ENCODE measurements at places on chromosomes 5 and 9.

- DNase-seq, result no peak
Observed at GRCh38 chr5:80109646-80110478, 74.7 kb downstream of the THBS4 start.

DNA sequence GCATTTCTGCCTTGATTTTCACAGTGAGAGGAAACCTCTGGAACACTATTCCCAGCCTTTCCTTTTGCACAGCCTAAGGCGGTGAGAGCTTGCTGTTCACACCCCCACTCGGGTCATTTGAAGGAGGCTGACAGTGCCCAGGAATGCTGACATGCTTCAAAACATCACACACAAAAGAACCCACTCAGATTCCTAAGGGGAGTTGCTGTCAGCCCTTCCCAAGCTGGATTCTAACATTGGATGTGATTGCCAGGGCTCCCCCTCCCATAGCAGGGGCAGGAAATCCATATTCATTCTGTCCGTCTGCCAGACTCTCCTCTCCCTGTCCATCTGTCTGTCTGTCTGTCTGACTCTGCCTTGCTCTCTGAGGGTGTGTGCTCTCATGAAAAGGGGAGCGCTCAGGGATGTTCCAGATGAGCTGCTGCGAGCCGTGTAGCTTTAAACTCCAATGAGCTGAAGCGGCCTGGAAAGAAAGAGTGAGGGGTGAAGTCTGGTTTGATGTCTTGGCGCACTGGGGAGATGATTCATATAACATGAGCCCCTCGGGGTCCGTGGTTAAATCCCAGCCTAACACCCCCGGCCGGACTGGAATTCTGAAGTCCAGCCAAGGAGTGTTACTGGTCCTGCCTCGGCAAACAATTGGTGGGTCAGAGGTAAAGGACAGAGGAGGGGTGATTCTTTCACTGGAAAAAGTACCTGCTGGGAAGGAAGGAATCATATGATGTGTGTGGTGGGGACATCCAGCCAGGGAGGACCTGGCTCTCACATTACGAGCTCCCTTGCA lies 517.0 kb downstream of the CCDC171 start:
- DNase-seq, result no peak

DNA sequence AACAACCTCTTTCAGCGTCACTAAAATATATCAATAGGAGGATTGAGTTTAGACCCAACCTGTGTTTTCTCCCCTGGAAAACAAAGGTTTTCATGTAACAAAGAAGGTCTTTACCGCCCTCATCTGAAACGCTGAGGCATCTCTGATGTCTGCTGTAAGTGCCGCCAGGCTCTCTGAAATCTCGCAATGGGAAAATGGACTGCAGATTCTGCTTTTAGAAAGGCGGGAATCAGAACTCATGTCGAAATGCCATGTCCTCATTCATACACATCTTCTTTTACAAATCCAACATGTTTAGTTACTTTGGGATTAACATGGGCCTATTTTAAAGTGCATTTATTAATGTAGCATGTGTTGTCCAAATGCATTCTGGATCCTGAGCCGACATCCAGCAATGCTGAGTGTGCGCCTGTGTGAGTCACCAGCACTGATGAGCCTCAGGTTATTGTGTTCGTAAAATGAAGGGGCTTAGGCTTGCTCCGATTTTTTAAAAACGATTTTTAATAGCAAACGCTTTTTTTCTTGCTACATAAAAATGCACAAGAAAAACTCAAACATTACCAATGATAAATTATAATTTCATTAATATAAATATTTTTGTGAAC lies 51.9 kb upstream of the PLEKHG4B start:
- no peak for DNase-seq

GRCh38 chr5:148005788-148006520 lies 57.8 kb upstream of the SPINK5 start:
- no peak for DNase-seq

GRCh38 chr5:54045077-54045792 lies 265.1 kb downstream of the ARL15 start:
- no peak for DNase-seq

- DNase-seq, result no peak
Observed at GRCh38 chr9:38311382-38312270, 80.9 kb upstream of the ALDH1B1 start.

DNA sequence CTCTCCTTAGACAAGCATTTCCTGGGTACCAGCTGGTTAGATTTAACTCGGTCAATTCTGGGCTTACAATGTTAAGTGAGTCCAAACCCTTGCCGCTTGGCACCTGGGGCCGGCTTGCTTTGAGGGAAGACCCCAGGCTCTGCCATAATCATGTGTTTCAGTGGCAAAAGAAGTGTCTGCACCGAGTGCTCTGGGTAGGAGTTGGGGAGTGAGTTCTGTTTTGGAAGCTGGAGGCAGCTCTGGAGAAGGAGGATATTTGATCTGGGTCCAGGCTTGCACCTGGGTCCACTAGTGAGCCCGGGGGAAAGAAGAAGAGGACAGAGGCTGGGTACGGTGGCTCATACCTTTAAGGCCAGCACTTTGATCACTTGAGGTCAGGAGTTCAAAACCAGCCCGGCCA lies 8.4 kb upstream of the OLFM1 start:
- no peak for DNase-seq

- DNase-seq, result no peak
Observed at GRCh38 chr5:93924628-93925027, 183.2 kb upstream of the POU5F2 start.

GRCh38 chr5:73799401-73799972 lies 173.5 kb downstream of the ARHGEF28 start:
- no peak for DNase-seq

GRCh38 chr5:151106043-151106442 lies 25.2 kb upstream of the TNIP1 start:
- DNase-seq, result no peak

DNA sequence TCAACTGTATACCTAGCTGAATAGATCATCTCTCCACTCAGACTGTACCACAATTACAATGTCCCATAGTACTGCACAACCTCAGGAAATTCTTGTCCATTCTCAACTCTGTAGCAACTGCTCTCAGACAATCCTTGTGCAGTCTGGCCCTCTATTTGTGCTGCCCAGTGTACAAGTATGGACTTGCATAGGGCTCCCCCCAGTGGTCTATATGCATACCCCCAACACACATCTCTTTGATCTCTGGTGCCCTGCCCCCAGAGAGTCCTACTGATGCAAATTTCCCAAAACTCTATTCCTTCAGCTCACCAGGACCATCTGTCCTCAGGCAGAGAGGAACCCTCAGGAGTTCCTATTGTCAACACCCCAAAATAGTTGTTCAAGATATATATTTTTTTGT lies 205.3 kb downstream of the SLCO4C1 start:
- DNase-seq, result no peak

DNA sequence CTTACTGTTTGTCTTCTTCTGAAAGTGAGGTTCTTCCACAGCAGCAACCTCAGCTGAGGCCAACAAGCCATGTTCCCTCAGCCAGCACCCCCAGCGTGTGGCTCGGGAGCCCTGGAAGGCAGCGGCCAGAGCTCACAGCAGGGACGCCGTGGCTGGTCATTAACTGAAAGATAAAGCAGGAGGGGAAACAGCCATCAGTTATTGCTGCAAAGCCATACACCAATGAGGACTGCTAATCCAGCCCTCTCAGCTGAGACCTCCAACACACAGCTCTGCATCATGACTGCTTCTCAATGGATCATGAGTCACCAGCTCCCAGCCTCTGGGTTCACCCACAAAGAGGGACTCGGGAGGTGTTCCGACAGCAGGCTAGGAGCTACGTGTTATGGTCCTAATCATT lies 24.3 kb downstream of the ABCA1 start:
- DNase-seq, result no peak

DNA sequence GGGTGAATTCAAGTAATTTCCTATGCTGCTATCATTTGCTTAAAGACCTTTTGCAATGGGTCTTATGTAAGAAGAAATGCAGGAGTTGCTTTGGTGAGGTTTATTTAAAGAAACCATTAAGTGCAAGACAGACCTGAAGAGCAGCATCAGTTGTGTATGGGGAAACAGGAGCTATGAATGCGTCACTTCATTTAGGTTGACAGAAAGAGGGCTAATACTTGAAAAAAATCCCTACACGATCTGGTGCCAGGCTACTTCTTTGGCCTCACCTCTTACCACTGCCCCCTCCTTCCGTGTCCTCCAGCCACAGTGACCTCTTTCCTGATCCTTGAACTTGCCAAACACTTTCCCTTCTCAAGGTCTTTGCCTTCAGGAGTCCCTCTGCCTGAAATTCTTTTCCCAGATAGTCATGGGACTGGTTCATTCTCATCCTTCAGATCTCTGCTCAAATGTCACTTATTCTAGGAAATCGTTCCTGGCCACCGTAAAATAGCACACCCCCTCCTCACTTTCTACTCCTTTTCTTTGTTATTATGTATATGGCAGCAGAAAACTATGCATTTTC lies 1.4 kb upstream of the JAK2 start:
- no peak for DNase-seq

GRCh38 chr5:151758141-151758429 lies 346 bp downstream of the ATOX1 start:
- DNase-seq, result peak; percentile 14

DNA sequence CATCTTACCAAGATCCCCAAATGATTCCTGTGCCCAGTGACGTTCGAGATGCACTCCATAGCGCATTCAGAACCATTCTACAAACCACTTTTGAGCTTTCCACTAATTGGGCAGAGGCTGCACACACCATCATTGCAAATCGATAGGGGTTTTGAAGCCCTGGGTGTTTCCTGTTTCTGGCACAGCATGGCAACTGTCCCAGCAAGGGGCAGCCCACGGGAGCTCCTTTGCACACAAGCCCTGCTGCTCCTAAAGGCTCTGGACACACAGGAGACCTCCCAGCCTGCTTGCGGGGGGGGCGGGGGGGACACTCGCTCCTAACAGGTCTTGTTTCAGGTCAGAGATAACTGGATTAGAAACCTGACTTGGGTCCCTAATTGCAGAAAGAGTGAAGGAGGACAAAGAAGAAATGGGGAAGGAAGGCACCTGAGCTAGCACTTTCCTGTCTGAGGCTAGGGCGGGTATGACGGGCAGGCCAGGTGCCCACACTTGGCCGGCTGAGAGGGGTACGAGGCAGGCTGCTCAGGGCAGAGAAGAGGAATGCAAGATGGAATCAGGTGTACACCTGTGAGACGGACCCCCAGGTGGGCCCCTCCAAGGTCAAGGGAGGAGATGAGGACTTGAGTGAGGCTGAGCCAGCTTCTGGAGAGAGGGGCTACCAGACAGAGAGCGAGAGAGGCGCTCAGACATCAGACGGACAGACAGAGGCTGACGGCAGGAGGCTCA lies 820 bp downstream of the FBP1 start:
- no peak for DNase-seq

- DNase-seq, result no peak
Observed at GRCh38 chr5:121667292-121667691, 184.4 kb upstream of the FTMT start.

GRCh38 chr5:159343295-159344094 lies 13.2 kb upstream of the IL12B start:
- DNase-seq, result no peak

DNA sequence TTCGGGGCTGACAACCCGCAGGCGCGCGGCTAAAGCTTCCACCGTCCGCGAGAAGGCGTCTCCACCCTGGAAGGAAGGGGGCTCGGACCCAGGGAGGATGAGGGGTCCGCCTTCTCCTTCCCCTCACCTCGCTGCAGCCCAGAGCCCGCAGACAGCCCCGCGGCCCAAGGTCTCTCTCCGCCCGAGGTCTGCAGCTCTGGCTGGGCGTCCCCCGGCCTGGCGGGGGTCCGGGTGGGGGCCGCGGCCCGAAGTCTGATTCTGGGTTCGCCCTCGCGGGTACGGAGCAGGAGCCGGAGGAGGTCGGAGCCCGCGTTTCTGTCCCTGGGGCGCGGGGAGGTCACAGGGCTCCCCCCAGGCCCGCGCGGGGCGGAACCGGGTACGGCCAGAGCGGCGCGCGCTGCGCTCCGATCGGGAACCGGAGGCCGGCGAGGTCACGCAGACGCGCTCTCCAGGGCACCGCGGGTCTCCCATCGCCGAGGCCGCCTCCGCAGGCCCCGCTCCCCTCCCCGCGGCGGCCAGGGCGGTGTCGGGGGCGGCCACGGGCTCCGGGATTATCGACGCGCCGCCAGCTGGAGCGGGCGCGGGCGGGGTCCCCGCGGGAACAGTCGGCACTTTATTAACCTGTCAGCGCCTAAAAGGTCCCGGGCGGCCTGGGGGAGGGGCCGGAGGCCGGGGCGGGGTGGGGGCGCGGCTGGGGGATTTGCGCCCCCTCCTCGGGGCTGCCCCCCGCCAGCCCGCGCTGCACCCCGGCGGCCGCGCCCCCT lies 11.6 kb downstream of the LHX3 start:
- no peak for DNase-seq

DNA sequence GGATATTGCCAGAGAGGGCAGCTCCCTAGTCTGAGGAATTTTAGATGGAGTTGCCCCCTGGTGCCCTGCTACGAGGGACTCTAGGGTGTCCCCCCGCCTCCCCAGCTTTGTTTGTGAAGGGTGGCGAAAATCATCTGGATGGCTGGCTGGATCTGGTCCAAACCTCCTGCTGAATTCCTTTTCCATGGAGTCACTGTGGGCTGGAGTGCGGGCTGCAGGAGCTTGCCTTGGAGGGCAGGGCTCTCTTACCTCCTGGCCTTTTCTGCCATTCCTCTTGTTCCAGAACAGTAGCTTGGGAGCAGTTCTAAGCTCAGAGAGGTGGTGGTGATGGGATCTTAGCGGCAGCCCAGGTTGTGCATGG lies 2.1 kb downstream of the SYNPO start:
- no peak for DNase-seq

- no peak for DNase-seq
Observed at GRCh38 chr9:89667726-89668125, 62.9 kb downstream of the GADD45G start.

DNA sequence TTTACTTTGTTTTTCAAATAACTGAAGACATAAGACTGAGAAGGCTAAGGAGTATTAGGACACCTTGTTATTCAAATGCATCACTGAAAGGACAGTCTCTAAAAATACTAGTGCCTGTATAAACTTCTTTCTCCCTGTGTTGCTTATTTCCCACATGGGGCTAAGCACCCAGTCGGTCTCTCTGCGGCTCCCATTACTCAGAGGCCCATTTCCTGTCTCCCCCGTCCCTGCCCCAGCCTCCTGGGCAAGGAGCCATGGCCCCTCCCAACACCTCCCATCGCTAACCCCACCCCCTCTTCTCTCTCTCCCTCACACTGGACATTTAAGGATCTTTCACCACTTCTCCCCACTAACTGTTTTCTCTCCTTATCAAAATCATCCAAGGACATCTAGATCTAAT lies 81.9 kb downstream of the EBF1 start:
- DNase-seq, result no peak

DNA sequence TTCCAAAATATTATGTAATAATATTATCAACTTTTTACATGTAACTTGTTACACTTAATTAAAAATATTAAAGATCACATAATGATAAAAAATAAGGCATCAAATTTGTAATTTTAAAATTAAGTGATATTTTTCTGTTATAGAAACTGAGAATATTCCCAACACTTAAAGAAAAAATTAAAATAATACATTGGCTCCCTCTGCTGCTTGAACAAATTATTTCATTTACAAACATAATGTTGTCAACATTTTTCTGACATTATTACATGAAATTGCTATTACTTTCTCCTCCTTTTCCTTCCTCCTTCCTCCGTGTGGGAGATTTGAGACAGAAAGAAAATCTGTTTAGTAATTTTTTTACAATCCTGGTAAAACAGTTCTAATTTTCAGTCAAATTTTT lies 42.3 kb downstream of the RNF180 start:
- DNase-seq, result no peak

Data from dorsolateral prefrontal cortex (tissue), 122 donors.